ENCODE measurements at places on chromosomes 1 and 21.
A peak's percentile ranks its signal among the peaks of the same experiment; 100 is the strongest.

DNA sequence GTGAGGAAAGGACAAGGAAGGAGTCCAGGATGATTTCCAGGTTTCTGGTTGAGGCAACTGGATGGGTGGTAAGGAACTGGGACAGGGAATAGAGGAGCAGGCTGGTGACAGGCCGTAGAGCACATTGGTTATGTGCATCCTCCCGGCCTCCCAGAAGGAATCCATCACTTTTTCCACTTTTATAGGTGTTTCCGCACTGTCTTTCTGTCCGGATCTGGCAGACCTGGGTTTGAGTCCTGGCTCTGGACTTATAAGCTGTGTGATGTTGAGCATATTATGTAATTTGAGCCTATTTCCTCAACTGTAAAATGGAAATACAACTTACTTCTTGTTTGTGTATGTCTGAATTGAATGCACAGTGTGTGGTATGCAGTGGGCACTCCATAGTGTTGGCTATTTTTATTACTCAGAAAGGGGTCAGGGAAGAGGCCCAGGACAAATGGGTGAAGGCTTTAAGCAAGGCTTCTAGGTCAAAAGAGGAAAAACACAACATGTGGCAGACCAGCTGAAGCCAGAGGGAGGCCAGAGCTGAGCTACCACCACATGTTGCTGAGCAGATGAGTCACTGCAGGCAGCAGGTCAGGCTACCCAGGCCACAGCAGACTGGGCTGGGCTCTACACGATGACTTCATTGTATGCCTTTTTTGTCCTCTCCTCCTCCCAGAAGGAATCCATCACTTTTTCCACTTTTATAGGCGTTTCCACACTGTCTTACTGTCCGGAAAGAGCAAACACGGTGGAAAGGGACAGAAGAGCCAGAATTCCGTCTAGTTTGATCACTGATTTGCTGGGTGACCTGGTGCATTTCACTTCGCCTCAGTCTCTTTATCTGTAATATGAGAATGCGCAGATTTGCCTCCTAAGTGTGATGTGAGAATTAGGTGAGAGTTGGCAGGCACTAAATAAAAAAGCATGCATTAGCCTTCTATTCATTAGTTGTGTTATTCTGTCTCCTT, 791 bp upstream of the MAST2 start:
- DNase-seq, result peak; percentile 37

- peak; percentile 36 for DNase-seq
Measured at GRCh38 chr1:64923294-64923718, 43.0 kb downstream of the JAK1 start.

DNA sequence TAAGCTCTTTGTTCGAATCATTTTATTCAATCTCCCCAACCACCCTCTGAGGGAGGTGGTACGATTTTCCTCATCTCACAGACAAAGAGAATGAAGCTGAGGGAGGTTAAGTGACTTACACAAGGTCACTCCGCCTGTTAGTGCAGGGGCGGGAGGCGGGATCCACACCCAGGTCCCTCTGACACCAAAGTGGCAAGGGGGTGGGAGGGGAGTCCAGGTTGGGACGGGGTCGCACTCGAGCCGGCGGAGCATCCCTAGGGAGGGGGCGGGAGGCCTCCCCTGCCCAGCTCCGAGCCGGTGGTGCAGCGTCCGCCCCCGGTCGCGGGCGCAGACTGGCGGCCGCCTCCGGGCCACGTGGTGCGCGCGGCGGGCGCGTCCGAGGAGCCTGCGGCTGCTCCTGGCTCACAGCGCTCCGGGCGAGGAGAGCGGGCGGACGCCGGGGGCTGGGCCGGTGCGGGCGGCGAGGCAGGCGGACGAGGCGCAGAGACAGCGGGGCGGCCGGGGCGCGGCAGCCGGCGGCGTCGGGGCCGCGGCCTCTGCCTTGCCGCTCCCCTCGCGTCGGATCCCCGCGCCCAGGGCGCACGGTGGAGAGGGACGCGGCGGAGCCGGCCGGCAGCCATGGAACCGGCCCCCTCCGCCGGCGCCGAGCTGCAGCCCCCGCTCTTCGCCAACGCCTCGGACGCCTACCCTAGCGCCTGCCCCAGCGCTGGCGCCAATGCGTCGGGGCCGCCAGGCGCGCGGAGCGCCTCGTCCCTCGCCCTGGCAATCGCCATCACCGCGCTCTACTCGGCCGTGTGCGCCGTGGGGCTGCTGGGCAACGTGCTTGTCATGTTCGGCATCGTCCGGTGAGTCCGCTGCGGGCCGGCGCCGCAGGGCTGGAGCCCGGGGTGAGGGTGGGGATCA, at the start of gene OPRD1:
OPRD1 (plus strand) TSS at position 405 of the 903 bp plus-strand sequence; CDS start at position 619, 214 bp downstream.
- no peak for DNase-seq

DNA sequence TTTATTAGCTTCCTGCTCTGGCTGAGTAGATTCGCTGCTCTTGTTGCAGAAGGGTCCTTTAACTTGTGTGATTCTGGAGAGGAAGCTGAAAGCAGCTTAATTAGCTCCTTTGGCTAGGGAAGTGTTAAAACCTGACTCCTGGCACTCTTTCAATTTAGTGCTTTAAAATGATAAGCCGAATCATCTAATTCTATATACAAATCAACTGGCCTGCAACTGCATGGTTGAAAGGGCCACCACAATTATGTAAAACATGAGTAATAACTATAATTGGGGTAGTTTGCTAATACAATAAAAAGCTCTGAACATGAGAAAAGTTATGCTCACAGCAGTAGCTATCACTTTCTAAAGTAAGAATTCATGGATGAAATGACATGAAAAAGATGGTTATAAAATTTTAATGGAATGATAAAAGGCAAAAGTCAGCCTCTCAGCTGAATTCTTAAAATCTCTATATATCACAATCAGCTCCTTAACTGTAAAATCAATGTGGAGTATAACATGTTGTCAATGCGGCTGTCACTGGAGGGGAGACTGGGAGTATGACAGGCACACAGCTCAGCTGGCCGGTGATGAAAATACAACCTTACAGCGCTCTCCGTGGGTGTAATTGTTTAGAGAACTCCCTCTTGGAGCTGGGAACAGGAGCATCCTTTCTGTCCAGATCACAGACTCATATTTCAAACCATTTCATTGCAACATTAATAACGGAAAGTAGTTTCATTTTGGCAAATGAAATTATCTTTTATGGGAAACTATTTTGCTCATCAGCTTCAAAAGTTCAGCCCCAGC, 324.4 kb downstream of the KCTD3 start:
- no peak for DNase-seq

- no peak for DNase-seq
Measured at GRCh38 chr1:237012788-237013383, 8.6 kb upstream of the MT1HL1 start.

Measured in activated CD4-positive, alpha-beta T cell treated with anti-CD3 and anti-CD28 coated beads, Interleukin-2, Interleukin-4, amounts not matched to agents 100 ng/mL and 50 ng/mL, durations not matched to agents 16 hours and 8 hours (primary cell).